ENCODE measurements at places on chromosomes 2 and 18.

- no peak for DNase-seq
Observed at GRCh38 chr18:61765097-61765496, 127.7 kb downstream of the RNF152 start.

GRCh38 chr2:110979471-110980338 is 141.0 kb upstream of the BCL2L11 start:
- DNase-seq: no peak

GRCh38 chr18:58991167-58991798 is 126.6 kb downstream of the ZNF532 start:
- DNase-seq: no peak

DNA sequence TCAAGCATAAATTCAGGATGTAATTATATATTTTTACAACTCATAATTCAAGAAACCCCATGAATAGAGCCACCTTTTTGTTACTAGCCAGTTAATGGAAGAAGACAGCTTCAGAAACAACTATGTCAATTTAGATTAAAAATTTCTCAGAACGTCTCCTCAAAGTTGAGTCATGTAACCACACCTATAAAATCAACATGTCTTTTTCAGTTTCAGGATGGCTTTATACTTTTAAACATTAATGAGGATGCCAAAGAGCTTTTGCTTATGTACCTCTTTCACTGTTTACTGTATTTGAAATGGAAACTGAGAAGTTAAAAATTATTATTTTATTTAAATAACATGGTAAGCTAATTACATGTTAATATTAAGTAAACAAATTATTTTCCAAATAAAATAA is 280.1 kb downstream of the PTH2R start:
- no peak for DNase-seq

DNA sequence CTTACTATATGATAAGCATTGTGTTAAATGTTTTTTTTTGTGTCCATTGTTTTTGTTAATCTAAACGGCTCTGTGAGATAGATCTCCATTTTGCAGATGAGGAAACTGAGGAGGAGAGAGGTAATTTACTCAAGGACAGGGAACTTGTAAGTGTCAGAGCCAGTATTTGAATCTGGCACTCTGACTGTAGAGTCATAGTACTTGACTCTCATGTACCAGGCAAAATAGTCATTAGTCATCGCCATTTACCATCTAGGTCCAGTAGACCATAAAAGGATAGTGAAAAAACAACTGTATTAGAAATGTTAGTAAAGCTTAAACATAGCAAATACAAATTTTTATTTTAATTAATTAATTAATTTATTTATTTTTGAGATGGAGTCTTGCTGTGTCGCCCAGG is 4.8 kb downstream of the PSMD14 start:
- DNase-seq: no peak

DNA sequence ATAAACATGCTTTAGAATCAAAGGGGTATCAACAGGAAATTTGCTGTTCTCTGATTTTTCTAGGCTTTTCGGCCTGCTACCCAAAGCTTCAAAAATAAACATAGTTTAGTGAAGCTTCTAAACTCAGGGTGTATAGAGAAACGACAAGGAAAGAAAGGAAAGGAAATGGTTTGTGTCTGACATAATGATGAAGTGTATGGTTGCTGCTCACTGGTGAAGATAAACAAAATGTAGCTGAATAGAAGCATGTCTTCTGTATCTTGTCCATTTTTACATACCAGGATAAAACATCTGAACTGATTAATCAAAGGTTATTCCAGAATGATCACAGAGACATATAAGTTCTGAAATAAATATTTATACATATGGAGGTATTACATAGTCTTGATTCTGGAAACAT is 1324.6 kb upstream of the NRXN1 start:
- DNase-seq: no peak

- no peak for DNase-seq
Observed at GRCh38 chr2:100733391-100734187, 86.3 kb upstream of the NPAS2 start.

- no peak for DNase-seq
Observed at GRCh38 chr2:130328710-130329109, 14.0 kb upstream of the IMP4 start.

GRCh38 chr2:148885988-148886387 is 11.0 kb downstream of the KIF5C start:
- no peak for DNase-seq

DNA sequence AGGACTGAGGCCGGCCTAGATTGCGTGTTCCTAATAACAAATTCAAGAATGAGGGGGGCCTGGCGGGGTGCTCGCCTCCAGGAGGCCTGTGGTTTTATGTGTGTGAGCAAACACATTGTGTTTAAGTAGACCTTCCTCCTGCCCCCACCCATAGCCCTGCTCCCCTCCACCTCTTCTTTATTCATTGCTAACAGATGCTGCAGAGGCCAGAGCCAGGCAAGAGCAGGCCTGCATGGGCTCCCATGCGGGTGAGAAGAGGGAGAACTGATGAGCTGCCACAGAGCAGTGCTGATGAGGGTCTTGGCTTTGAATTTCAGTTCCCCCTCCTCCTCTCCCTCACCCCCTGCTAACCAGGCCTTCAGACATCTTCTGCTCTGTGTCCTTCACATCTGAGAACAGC is 154.6 kb downstream of the OSR1 start:
- DNase-seq: no peak

DNA sequence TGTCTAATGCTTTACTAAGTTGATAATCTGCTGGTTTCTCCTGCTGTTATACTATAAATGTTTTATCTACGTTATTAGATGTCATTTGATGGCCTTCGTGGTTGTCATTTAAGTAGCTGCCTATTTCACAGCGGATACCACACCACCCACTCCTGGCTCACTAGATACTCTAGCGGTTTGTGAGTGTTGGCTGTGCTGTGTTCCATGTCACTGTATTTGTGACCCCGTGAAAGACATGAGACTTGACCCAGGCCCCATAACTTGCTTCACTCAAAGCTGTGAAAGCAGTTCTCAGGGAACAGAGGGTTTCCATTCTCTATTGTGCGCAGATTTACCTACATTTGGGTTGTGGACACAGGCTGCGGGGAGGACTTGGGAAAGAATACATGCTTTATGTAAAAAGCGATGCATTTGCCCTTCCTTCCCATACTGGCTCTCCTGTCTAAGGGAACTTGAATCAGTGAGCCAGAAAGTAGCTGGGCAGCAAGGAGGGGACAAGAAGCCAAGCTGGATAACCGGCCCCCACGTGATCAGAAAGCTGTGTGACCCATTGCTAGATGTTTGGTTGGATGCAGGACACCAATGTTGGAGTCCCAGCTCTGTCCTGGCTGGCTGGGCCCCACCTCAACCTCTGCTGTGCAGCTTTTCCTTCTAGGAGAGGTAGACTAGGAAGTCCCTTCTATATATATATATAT is 52.2 kb downstream of the PLB1 start:
- no peak for DNase-seq

- no peak for DNase-seq
Observed at GRCh38 chr18:12308386-12309100, 502 bp downstream of the TUBB6 start.

DNA sequence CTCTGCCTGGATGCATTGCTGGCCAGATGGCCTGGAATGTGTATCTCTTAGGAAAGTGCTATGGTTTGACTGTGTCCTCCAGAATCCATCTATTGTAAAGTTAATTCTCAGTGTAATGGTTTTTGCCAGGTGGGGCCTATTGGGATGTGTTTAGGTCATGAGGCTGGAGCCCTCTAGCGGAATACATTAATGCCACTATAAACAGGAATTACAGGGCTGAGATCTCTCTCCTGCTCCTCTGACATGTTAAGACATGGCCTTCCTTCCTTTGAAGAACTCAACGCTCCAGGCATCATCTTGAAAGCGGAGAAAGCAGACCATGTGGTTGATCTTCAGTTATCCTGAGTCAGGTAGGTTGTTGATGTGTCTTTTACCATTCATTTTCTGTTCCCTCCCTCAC is 276.4 kb downstream of the RPIA start:
- DNase-seq: no peak

- DNase-seq: no peak
Observed at GRCh38 chr18:54239601-54240000, 15.1 kb upstream of the MBD2 start.

DNA sequence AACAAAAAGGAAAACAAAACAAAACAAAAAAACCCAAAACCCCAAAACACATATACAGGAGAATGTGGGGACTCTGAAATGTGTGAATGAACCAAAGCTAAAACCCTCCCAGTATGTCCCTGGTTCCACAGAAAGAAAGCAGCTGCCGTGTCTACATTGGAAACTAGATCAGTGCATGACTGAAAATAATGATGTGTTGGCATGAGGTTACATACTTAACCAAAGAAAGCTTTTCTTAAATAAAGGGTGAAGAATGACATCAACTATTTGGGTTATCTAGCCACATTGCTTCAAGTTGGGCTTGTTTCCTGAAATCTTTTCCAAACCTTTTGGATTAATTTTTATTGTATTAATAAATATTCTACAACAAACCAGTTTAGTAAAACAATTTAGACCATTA is 91.9 kb upstream of the FN1 start:
- no peak for DNase-seq

DNA sequence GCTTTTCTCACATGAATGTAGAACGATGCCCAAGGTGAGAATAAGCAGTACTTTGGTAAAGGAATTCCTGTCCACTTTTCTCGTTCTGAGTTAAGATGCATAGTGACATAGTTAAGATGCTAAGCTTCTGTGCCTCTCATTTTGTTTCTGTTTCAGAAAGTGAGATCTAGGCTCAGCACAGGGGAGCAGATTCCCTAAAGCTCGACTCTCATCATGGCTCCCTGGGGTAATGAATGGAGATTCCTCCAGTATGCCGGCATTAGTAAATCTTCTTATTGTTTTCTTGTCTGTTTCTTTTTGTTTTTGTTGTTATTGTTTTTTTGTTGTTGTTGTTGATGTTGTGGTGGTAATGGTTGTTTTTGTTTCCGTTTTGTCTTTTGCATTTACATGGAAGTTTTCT is 225.4 kb downstream of the LRRTM4 start:
- no peak for DNase-seq

GRCh38 chr2:88554189-88554588 is 73.1 kb downstream of the EIF2AK3 start:
- DNase-seq: no peak

DNA sequence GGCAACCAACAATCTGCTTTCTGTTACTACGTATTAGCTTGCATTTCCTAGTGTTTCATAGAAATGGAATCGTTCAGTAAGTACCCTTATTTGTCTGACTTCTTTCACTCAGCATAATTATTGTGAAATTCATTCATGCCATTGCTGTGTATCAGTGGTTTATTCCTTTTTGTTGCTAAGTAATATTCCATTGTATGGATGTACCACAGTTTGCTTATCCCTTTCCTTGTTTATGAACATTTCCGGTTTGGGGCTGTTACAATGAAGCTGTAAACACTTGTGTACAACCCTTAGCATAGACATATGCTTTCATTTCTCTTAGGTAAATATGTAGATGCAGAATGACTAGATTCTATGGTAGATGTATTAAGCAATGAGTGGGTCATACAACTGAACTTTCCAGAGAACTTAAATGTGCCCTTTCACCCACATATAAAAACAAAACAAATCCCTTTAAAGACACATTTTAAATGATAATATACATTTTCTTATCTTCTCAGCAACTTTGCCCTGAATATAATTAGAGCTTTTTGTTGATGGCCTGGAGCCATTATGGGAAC is 21.9 kb downstream of the FER1L5 start:
- no peak for DNase-seq

GRCh38 chr18:79804130-79804787 is 6.5 kb downstream of the KCNG2 start:
- DNase-seq: no peak

GRCh38 chr18:44652722-44653121 is 28.0 kb upstream of the SETBP1 start:
- DNase-seq: no peak

- DNase-seq: no peak
Observed at GRCh38 chr18:73841661-73842060, 306.0 kb downstream of the FBXO15 start.

- peak; percentile 23 for DNase-seq
Observed at GRCh38 chr18:48711651-48712486, 173.0 kb downstream of the CTIF start.

- no peak for DNase-seq
Observed at GRCh38 chr18:11112286-11112685, 37.1 kb downstream of the PIEZO2 start.

GRCh38 chr2:31259075-31259474 is 25.1 kb downstream of the EHD3 start:
- DNase-seq: no peak

DNA sequence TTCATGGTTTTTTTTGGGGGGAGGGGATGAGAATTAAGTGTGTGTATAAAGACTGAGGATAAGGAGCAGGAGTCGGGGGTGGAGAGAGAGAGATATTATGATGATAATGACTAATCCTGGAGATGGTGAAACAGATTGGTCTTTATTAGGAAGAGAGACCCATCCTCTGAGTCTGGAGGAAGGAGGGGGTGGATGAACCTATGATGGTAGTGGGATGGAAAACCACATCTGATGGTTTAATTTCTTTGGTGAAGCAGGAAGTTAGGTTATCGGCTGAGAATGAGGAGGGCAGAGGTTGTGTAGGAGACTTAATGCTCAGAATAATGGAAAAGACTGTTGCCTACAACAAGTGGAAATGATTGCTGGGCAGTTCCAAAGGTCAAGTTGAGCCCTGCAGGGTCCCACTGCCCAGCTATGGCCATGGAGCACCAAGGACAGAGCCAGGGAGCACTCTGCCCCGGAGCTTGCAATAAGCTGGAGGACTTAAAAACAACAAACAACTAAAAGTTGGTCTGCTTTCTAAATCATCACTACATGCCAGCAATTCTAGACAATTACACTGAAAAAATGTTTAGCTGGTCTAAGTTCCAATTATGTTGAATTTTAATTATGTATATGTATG is 7.9 kb downstream of the SLC16A14 start:
- DNase-seq: no peak

DNA sequence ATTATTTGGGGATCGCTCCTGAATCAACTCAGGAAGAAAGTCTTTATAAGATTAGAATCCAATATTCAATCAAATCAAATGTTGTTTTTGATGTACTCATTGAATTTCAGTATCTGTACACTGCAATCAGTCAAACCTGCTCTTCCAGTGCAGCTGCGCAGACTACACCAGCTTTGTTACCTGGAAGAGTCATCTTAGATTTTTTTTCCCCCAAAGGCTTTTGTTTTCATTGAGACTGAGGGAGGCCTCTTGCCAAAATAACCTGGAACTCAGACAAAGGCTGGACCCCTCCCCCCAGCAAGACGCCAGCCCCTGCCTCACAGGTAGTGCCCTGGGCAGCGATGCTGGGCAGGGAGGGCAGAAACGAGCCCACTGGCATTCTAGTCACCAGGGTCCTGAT is 74.8 kb downstream of the ARHGEF4 start:
- no peak for DNase-seq

GRCh38 chr2:174673440-174673839 is 75.8 kb upstream of the WIPF1 start:
- no peak for DNase-seq

- no peak for DNase-seq
Observed at GRCh38 chr2:11680182-11680900, 10.3 kb upstream of the NTSR2 start.

GRCh38 chr2:8653485-8653884 is 28.4 kb upstream of the ID2 start:
- no peak for DNase-seq

DNA sequence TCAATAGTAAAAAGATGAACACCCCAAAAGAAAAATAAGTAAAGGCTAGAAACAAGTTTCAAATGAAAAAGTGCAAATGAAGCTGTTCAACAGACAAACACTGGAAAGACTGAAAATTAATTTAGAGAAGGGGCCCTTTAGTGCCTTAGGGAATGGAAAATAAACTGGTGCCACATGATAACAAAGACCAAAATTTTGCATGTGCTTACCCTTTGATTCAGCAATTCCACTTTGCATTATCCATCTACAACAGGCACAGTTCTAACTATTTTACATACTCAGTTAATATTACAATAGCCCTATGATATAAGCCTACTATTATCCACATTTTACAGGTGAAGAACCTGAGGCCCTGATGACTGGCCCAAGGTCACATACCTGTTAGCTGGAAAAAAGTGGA is 183.9 kb downstream of the NBAS start:
- no peak for DNase-seq
